ENCODE measurements at places on chromosomes 5 and 9.

DNA sequence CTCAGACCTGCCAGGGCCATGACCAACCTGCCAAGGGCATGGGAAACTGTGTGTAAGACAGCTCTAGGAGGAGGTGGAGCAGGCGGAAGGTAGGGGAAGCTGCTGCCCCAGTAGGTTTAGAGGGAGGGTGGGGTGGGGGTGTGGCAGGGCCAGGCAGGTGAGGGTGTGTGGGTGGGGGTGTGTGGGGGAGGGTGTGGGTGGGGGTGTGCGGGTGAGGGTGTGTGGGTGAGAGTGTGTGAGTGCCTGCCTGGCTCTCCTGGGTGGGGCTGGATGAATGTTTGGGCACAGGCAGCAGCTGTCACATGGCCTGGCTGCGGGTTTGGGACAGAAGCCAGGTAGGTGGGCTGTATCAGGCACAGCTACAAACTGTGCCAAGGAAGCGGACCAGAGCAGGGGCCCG is 8.8 kb upstream of the N4BP3 start:
- DNase-seq, result no peak

- no peak for DNase-seq
Measured at GRCh38 chr5:147382776-147383175, 127.1 kb downstream of the DPYSL3 start.

DNA sequence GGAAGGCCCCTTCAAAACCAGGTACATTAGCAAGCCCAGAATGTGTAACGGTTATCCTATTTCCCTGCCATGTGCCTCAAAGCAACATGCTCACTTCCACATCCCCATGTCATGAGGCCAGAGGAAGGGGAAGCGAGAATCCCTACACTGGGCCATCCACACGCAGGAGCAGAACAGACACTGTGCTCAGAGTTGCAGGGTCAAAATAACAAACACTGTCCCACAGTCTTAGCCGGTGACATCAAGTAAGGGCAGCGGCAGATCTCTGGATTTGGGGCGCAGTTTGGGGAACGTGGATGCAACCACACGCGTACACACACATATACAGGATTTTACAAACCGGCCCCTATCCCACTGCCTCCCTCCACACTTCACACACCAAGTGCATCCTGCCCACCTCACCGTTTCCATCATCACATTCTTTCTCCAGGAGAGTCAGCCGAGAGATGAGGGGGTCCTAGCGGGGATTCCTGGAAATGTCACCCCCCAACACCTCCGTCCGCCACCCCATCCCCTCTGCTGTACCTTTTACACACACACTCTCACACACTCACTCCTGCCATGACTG is 776 bp downstream of the APBA1 start:
- no peak for DNase-seq

DNA sequence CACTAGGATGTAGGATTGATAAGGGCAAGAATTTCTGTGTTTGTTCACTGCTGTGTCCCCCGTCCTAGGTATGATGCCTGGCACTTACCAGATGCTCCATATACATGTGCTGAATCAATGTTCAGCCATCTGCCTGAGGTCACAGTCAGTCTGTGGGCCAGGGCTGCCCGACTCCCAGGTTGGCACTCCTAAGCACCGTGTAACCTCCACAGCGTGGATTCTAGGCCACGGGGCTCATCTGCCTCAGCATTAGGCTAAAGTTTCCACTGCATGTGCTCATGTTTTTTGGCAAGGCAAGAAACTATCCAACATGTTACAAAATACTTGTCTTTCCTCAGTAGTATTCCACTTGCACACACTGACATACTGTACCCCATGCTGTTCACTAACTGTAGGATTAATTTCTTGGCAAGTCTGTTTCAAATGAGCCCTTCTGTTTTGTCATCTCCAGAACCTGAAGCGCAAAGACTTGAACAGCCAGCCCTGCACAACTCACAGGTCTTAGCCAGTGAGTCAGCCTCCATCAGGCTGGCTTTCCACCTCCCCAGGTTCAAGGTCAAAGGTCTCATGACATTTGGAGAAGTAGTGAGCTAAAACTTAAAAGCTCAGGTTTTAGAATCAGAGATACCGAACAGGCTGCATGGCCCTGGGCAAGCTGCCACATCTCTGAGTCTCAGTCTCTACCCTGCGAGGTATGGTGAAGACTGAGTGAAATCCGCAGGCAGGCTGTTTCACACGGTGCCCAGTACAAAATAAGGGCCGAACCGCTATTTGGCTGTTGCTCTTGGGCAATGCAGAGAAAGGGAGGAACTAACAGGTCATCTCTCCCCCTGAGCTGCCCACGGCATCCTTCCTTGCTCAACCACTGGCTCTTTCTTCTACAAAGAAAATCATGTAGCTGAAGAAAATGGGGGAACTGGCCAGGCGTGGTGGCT is 7.2 kb downstream of the TOR1A start:
- no peak for DNase-seq

DNA sequence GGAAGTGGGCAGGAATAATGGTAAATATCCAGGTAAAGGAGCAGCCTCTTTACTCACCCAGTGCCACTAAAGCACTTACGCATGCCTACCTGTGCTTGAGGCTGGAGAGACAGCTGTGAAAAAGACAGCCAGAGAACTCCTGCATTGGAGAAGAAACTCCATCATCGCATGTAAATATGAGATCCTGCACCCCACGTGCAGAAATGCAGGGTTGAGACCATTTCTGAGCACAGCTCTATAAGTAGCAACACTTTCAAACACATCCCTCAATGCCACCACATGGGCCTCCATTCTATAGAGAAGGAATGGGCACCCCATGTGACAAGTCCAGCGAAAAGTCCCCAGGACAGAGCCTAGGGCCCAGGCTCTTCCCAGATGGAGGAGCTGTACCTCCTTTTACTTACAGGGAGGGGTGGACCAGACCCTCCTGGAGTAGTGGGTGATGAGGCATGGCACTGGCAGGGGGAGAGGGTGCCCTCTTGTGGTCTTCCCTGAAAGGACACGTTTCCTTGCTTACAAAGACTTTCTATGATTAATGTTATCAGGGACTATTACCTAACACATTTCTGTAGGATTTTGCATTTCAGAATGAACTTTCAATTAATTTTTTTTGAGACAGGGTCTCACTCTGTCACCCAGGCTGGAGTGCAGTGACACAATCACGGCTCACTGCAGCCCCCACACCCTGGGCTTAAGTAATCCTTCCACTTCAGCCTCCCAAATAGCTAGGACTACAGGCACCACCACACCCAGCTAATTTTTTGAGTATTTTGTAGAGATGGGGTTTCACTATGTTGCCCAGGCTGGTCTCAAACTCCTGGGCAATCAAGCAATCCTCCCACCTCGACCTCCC is 55.3 kb upstream of the IL17B start:
- no peak for DNase-seq

- no peak for DNase-seq
Measured at GRCh38 chr9:109320331-109320741, 523 bp downstream of the EPB41L4B start.

- no peak for DNase-seq
Measured at GRCh38 chr5:121024416-121025311, 560.6 kb downstream of the PRR16 start.

DNA sequence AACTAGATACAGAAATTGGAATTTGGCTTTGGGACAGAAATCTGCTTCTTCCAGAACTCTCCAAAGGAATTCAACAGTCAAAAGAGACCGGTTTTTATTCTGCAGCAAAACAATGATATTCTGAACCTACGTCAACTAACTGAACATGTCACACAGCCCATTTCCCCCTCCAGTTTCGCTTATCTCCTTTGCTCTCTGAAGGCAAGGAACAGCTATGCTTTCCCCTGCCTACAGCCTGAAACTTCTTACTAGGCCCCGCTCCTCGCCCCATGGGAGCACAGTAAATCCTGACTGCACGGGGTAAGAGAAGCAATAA is 488 bp downstream of the SKIC3 start:
- no peak for DNase-seq

- DNase-seq, result no peak
Measured at GRCh38 chr5:135046661-135047346, 12.8 kb upstream of the PITX1 start.

- no peak for DNase-seq
Measured at GRCh38 chr5:73865315-73865714, 239.3 kb downstream of the ARHGEF28 start.

DNA sequence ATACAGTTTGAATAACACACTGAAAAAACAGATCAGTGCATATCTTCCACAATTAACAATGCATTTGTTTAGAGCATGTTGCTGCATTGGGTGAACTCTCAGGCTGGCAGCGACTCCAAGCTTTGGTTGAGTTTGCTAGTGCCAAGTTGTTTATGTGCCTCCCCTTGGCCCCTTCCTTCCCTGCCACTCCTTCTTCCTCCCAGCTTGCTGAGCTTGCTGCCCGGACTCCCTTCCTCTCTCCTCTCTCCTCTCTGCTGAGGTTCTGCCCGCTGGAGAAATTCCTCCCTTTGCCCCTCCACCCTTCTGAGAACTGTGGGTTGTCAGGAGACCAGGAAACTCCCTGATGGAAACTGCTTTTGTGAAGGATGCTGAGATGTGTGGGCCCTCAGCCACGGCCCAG is 247.3 kb downstream of the PDZD2 start:
- DNase-seq, result no peak

- DNase-seq, result no peak
Measured at GRCh38 chr9:115466756-115467155, 348.8 kb upstream of the TNC start.

- DNase-seq, result no peak
Measured at GRCh38 chr5:142719836-142720370, 34.0 kb upstream of the FGF1 start.

DNA sequence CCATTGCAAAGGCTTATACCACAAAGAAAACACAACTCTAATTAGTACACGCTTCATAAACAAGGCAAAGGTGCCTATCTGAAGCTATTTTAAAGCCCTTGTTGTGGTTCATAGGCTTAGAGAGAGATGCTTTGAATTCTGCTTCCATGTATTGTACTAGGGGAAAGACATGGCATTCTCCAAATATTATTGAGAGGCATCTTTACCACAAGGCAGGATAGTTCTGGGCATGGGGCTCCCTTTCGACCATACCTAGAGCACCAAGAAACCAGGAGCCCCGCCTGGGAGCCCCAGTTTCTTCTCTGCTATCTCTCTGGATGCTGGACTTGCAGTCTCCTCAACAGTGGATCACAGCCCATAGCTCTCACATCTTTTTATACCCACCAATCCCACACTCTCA is 93.7 kb downstream of the NFIB start:
- no peak for DNase-seq

GRCh38 chr5:175712681-175713085 is 54.8 kb downstream of the HRH2 start:
- no peak for DNase-seq

DNA sequence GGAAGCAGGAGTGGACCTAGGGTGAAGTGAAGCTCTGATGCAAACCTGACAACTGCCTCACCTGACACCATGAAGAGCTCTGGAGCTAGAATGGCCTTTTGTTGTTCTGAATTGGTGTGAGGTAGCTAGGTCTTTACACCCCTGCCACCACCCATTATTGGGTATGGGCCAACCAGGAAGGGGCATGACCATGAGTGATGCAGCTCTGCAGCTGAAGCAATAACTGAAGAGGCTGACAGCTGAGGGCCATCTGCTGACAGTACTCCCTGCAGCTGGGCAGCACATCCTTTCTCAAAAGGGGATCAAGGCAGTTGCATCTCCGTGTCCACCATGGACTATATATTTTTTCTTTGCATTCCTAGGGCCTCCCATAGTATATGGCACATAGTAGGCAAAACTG is 87.0 kb upstream of the TLE1 start:
- no peak for DNase-seq

DNA sequence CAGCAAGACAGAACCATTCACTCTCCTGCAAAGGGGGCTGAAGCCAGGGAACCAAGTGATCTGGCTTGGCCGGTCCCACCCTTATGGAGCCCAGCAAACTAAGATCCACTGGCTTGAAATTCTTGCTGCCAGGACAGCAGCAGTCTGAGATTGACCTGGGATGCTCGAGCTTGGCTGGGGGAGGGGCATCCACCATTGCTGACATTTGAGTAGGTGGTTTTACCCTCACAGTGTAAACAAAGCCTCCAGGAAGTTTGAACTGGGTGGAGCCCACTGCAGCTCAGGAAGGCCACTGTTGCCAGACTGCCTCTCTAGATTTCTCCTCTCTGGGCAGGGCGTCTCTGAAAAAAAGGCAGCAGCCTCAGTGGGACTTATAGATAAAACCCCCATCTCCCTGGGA is 60.5 kb downstream of the TNFSF8 start:
- no peak for DNase-seq

GRCh38 chr5:31607546-31607945 is 31.4 kb upstream of the PDZD2 start:
- DNase-seq, result no peak

DNA sequence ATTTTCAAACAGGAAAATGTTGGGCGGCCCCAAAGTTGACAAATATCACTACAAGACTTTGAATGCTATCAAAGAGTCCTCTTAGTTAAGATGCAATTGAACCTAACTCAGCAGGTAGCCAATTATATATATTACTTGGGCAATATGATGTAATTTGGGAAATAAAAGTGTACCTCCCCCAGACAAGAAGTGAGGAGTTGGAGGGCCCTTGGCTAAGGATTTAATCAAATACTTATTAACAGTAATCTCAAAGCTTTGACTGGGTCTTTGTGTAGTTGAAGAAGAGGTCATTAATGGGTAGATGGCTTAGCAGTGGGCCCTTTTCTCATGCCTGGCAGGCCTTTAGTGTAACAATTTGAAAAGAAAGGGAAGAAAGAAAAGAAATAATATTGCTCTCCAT is 599.0 kb downstream of the CSNK1G3 start:
- DNase-seq, result no peak

- no peak for DNase-seq
Measured at GRCh38 chr9:7360513-7360912, 439.1 kb downstream of the DMAC1 start.

- DNase-seq, result no peak
Measured at GRCh38 chr5:65625743-65626142, 916 bp downstream of the SHLD3 start.

- DNase-seq, result no peak
Measured at GRCh38 chr9:109734814-109735213, 45.2 kb upstream of the PALM2AKAP2 start.

- no peak for DNase-seq
Measured at GRCh38 chr5:67183859-67184258, 12.7 kb downstream of the CD180 start.

GRCh38 chr5:76715736-76716455 is at the start of gene F2R:
TSS of gene F2R (plus strand) at chr5:76716126. CDS start at chr5:76716308, 182 bp downstream.
- no peak for DNase-seq

DNA sequence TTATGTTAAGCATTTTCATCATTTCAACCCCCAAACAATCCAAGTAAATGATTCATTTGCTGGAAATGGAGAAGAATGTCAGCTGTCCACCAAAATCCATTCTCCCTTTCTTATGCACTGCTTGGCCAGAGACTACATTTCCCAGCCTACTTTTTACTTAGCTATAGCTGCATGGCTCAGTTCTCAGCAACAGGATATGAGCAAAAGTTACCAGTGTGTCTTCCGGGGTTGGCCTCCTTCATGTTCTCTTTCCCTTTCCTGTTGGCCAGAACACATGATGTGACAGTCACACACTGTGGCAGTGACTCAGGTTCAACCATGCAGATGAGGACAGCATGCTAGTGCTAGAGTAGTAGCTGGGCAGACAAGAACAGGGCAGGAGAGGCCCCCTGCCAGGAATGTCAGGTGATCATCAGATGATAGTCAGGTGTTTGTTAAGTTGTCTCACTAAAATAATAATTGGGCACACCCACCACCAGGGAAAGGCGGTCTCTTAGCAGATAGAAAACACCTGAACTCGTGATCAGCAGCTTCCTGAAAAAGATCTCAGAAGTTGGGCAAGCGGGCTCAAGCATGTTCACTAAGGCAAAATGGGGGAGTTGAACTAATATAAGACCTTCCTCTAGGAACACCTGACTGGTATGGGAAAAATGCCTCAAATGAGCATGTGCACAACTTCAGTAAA is 12.2 kb downstream of the GPR150 start:
- DNase-seq, result peak; percentile 27
